ENCODE measurements at places on chromosomes 4 and X.

DNA sequence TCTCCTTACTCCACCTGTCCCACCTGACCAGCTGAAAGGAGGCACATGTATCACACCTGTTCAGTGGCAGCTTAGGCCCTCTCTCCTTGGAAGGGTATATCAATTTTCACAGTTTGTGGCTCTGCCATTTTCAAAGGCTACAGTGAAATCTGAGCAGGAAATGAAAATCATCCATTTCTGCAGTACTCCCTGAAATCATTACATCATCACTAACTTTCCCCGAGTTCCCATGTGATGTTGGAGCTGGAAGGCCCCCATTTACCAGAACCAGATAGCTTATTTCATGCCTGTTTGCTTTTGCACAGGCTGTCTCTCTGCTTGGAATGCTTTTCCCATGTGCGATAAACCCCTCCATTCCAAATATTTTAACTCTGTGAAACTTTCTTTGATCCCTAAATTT lies 31.0 kb upstream of the STX18 start:
- no peak for DNase-seq

- DNase-seq = no peak
Observed at GRCh38 chrX:56615282-56615681, 51.9 kb downstream of the UBQLN2 start.

DNA sequence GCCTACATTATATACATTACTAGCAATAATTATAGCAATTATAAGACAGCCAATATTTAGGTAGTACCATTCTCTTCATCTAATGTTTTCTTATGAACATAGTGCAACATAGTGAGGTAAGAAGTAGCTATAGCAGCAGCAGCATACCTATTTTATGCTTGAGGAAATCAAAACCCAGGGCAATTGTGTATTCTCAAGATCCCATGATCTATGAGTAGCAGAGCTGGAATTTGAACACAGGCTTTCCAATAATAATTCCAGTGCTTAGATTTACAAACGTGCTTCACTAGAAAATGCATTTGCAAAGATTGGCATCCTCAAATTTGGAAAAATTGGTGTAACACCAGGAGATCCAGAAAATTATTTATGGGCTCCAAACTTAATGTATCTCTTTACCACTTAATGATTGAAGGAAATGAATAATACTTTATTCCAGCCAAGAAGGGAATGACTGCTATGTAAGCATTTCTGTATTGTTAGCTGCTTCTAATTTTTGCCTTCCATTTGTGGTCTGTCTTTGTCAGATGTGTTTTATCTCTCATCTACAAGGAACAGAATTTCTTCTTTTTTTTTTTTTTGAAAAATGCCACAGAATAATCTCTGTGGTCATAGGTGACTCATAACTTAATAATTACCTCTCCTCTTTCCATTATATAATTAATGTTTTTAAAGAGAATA lies 451.1 kb downstream of the ARAP2 start:
- no peak for DNase-seq

GRCh38 chr4:123278755-123279154 lies 117.8 kb upstream of the SPRY1 start:
- no peak for DNase-seq

GRCh38 chr4:79442422-79442821 lies 34.4 kb upstream of the GK2 start:
- no peak for DNase-seq

DNA sequence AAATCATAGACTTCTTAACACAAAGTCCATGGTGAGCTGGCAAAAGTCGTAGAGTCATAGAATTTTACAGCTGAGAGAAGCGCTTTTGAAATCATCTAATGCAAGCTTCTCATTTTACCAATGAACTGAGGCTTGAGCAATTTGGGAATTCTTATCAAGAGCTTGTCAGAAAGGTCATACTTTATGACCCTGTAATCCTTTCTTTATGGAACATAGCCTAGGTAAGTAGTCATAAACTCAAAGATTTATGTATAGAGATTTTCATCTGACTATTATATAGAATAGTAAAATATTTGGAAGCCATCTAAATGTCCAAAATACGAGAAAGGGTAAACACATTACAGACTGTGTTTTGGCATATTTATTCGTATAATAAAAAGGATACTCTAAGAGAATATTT lies 563.5 kb downstream of the PCDH7 start:
- DNase-seq = no peak

DNA sequence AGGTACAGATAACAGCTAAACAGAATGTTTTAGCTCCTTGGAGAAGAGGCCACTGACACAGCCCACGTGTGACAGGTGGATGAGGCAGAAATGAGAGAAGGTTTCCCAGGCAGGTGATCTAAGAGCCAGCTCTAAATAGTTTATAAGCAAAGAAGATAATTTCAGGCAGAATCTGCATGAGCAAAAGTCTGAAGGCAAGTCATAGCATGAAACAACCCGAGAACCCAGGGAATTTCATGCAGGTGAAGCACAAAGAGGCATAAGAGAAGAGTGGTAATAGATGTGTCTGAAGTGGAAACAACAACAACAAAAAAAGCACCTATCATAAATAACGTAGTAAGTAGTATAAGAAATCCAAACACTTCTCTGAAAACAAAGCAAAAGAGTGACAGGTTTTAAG lies 275.8 kb upstream of the CPEB2 start:
- no peak for DNase-seq

DNA sequence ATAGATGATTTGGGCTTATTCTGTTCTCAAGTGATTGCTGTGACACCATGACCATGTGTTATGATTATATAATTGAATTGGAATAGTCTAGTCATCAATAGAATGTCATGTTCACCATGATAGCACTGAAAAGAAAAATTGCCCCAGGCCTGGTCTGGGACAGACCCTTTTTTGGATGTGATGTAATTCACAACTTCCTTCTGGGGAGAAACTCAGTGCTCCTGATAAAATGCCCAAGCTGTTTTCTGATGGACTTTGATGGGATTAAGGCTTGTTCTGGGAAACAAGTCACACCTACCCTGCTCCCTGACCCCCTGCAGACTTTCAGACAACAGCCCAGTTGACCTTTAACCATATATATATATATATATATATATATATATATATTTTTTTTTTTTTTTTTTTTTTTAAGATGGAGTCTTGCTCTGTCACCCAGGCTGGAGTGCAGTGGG lies 65.3 kb downstream of the RHOH start:
- no peak for DNase-seq
